ENCODE measurements at places on chromosomes 13 and 19.
A peak's percentile ranks its signal among the peaks of the same experiment; 100 is the strongest.

DNA sequence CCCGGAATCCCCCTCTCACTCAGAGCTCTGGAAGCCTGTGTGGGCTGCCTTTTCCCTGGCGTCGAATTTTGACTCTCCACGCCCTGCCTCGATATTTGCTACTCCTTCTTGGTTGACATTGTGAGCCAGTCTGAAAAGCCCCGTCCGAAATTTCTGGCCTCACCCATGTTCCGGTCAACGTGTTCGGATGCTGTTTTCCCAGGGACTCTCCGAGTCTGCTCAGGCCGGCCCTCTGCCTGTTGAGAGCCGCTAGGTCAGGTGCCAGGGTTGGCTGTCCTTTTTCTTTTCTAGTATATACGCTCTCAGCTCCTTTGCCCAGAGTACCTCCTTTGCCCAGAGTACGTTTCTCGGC, 6.8 kb upstream of the DGKH start:
- DNase-seq: peak; percentile 24

DNA sequence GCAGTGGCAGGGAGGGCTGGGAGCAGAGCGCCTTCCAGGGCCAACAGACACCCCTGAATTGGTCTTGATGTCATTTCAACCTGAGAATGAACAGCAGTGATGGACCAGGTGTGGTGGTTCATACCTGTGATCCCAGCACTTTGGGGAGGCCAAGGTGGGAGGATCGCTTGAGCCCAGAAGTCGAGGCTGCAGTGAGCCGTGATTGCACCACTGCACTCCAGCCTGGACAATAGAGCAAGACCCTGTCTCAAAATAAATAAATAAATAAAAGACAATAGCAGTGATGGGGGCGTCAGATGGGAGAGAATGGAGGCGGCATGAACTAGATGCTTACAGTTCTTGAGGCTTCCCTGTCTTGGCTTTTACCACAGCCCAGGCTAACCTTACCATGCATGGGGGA, 46.1 kb upstream of the ONECUT3 start:
- no peak for DNase-seq

- DNase-seq: no peak
Observed at GRCh38 chr13:42804244-42804874, 23.0 kb downstream of the FAM216B start.

GRCh38 chr13:26988059-26988769, 183.4 kb downstream of the USP12 start:
- no peak for DNase-seq

GRCh38 chr13:83515268-83516015, 366.8 kb downstream of the SLITRK1 start:
- no peak for DNase-seq

- DNase-seq: no peak
Observed at GRCh38 chr19:29806098-29806866, 5.5 kb upstream of the CCNE1 start.

DNA sequence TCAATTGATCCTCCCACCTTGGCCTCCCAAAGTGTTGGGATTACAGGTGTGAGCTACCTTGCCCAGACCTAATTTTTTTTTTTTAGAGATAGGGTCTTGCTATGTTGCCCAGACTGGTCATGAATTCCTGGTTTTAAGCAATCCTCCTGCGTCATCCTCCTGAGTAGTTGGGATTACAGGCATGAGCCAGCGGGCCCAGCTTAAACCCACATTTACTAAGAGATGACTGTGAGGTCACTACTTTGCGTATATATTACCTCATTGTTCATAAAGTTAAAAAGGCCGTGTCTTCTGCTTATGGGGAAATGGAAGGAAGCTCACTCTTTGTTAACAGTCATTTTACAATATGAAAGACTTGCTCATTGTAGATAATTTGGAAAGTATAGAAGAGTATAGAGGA, 39.6 kb upstream of the C1QTNF9 start:
- no peak for DNase-seq

- no peak for DNase-seq
Observed at GRCh38 chr13:85808811-85809210, 9.6 kb upstream of the SLITRK6 start.

- no peak for DNase-seq
Observed at GRCh38 chr13:87684850-87685742, 13.9 kb downstream of the SLITRK5 start.

GRCh38 chr13:84433024-84433423, 550.8 kb upstream of the SLITRK1 start:
- no peak for DNase-seq

GRCh38 chr19:39768786-39769185, 9.9 kb upstream of the LEUTX start:
- no peak for DNase-seq

GRCh38 chr13:99159331-99160061, 41.2 kb upstream of the UBAC2 start:
- DNase-seq: no peak

DNA sequence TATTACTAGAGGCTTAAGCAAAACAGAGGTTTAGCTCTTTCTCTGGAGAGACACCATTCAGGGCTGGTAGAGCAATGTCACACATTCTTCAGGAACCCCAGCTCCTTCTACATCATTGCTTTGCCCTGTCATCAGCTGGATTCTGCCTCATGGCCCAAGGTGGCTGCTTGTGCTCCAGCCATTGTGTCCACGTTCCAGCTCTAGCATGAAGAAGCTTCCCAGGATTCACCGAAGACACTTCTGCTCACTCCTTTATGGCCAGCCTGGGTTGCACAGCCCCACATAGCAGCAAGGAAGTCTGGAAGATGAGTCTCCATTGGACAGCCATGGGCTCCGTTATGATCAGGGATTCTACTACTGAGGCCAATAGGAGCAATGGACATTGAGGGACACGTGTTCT, 13.2 kb downstream of the PGLS start:
- no peak for DNase-seq

- DNase-seq: no peak
Observed at GRCh38 chr13:20395061-20395916, 130.4 kb downstream of the CRYL1 start.

- DNase-seq: no peak
Observed at GRCh38 chr13:37646531-37646930, 48.0 kb upstream of the POSTN start.

GRCh38 chr13:85316506-85317025, 482.7 kb downstream of the SLITRK6 start:
- DNase-seq: no peak

GRCh38 chr19:30669329-30670010, 297.3 kb downstream of the ZNF536 start:
- peak; percentile 80 for DNase-seq

GRCh38 chr19:15976836-15977689, 28.3 kb downstream of the OR10H4 start:
- DNase-seq: no peak

GRCh38 chr13:23966691-23967615, 69.7 kb upstream of the C1QTNF9B start:
- no peak for DNase-seq

DNA sequence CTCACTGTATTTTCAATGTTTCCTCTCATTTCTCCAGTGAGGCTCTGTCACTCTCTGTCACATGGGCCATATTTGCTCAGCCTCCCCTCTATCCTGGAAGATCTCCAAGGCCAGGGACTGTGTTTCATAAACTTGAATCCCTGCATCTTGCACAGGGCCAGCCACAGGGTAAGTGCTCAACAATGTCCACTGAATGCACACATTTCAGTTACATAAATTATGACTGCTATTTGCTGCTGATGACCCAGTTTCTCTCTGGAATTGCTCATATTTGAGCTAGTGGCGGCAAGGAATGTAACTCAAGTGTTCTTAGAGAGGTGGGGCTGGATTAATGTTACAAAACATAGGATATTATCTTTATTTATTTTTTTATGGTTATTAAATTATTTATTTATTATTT, 6.1 kb downstream of the CLC start:
- DNase-seq: no peak

DNA sequence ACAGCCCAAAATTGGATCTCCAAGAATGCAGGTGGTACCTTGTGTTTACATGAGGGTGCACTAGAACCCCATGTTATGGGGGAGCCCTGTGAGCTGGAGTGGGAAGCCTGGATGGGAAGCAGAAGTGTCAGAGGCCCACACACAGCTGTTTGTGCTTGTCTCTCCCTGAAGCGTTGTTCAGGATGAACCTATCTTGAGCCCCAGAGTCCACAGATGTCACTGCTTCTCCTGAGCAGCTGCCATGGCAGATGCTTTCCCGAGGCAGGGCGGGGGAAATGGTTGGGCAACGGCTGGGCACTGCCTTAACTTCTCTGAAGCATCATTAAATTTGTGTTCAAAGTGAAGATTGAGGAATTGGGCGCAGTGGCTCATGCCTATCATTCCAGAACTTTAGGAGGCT, 17.1 kb upstream of the CHST8 start:
- DNase-seq: no peak

- no peak for DNase-seq
Observed at GRCh38 chr19:2488405-2488941, 12.5 kb downstream of the GADD45B start.

DNA sequence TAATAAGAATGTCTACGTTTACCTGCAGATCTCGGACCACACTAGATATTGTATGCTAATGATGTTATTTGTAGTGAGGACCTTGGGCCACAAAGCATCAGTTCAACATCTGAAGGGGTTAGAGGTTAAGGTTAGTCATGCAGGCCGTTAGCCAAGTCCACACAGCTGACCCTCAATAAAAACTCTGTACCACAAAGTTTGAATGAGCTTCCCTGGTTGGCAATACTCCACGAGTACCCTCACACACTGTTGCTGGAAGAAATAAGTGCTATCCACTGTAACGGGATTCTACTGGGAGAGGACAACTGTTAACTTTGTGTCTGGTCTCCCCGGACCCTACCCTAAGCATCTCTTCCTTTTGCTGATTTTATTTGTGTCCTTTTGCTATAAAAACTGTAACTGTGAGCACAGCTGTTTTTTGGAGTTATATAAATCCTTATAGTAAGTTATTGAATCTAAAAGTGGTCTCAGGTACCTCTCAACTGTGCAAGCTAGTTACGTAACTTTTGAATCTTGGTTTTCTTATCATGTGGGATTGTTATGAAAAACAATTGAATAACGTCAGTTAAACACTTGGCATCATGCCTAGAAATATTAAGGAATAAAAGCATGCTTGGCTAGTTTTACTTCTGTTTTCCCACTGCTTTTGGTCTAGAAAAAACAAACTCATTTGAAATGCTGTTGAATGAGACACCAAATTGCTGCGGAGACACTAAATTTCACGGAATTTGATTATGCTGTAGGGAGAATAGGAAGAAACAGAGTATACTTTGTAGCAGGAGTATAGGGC, 181.5 kb downstream of the DNAJC3 start:
- DNase-seq: no peak

GRCh38 chr19:13043285-13043684, 48.0 kb downstream of the NFIX start:
- DNase-seq: no peak
